Muscle of leg (tissue), 16 donors: ENCODE measurements at places on chromosomes 6 and 20.

- DNase-seq: peak; percentile 60
These were observed 148.1 kb downstream of the ZDHHC14 start for GRCh38 chr6:157528931-157529653.

DNA sequence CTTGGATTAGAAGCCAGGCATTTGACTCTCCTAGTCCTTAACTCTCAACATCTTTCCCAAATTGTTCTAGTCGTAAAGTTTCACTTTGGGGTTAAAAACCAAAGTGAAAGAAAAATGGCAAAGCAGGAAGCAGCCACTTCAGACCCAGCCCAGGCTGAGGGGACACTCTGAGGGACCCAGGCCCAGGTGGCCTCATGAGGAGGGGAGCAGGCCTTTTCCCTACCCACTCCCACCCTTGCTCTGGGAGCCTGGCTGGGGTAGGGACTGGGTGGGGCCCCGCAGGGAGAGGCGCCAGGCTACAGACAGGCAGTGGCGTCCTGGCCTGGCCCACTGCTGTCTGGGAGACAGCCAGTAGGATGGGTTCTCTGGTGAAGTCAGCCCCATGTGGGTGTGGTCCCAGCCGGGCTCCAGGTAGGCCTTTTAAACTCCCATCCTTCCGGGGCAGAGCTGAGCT is 68.7 kb upstream of the MYL9 start:
- DNase-seq: no peak

DNA sequence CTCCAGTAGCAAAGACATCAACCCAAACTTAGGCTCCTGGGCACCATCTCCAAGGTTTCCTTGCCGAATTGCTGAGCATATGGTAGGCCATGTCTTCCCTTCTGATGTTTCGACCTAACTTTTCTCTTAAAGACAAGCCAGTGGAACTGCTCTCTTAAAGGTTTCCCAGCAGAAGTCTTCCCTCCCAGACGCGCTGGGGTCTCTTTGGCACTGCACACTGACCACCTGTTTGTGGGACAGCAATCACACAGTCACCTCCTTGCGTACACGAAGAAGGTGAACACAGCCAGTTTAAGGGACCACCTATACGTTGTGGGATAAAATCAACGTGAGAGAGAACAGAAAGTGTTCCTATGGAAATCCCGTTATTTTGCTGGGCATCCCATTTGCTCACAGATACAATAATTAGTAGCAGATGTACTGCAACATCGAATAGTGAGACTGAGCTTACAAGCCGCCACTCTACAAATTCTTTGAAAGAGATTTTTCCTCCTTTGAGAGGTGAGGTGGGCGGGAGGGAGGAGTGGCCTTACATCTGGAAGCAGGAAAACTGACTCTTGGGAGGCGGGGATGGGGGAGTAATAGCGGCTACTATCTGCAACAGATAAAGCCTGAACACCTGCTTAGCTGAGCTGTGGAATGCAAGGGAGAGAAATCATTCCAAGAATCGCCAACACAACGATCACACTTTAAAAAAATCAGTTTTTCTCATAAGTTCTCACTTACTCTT is 9.9 kb downstream of the GRIK2 start:
- no peak for DNase-seq

DNA sequence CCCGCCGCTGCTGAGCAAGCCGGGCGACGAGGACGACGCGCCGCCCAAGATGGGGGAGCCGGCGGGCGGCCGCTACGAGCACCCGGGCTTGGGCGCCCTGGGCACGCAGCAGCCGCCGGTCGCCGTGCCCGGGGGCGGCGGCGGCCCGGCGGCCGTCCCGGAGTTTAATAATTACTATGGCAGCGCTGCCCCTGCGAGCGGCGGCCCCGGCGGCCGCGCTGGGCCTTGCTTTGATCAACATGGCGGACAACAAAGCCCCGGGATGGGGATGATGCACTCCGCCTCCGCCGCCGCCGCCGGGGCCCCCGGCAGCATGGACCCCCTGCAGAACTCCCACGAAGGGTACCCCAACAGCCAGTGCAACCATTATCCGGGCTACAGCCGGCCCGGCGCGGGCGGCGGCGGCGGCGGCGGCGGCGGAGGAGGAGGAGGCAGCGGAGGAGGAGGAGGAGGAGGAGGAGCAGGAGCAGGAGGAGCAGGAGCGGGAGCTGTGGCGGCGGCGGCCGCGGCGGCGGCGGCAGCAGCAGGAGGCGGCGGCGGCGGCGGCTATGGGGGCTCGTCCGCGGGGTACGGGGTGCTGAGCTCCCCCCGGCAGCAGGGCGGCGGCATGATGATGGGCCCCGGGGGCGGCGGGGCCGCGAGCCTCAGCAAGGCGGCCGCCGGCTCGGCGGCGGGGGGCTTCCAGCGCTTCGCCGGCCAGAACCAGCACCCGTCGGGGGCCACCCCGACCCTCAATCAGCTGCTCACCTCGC is 1.5 kb downstream of the ARID1B start:
- DNase-seq: peak; percentile 75

DNA sequence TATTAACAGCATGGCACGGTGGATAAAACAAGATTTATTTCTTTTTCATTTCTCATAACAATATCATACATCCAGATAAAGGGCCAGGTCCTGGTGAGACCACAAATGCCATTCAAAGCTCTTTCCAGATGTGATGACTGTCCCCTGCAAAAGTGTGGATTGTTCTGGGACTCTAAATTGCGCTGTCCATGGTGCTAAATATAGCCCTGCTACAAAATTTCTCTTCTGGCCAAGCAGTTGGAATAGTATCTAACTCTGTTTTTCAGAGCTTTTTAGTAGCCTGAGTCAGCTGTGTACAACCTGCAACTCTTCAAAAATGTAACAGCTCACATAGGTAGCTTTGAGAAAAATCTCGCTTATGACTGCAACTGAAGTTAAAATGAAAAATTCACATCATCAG is 115.8 kb downstream of the MANEA start:
- peak; percentile 4 for DNase-seq

- DNase-seq: no peak
These were observed 80.0 kb downstream of the EYS start for GRCh38 chr6:65627015-65627414.

DNA sequence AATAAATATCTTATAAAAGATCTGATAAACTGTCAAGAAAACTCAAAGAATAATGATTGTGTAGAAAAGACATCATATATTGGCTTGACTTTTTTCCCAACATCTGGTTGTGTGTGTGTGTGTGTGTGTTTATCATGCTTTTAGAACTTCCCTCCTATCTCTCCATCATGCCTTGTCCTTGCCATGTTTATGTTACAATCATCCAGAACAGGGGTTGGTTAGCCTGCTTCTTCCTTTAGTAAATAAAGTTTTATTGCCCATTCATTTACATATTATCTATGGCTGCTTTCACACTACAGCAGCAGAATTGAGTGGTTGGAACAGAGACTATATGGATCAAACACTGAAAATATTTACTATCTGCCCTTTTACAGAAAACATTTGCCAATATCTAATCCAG is 52.8 kb upstream of the RIPOR2 start:
- no peak for DNase-seq

GRCh38 chr6:117138425-117138824 is 126.9 kb upstream of the VGLL2 start:
- DNase-seq: peak; percentile 53

- DNase-seq: no peak
These were observed 1379.2 kb upstream of the DEFB115 start for GRCh38 chr20:29878281-29878741.

GRCh38 chr6:150183105-150183504 is 40.3 kb downstream of the PPP1R14C start:
- no peak for DNase-seq

- DNase-seq: no peak
These were observed 258.4 kb downstream of the PLCB1 start for GRCh38 chr20:8390500-8390899.

GRCh38 chr6:16742116-16742515 is 19.1 kb downstream of the ATXN1 start:
- no peak for DNase-seq

- DNase-seq: no peak
These were observed 10.9 kb upstream of the PGC start for GRCh38 chr6:41757931-41758640.

DNA sequence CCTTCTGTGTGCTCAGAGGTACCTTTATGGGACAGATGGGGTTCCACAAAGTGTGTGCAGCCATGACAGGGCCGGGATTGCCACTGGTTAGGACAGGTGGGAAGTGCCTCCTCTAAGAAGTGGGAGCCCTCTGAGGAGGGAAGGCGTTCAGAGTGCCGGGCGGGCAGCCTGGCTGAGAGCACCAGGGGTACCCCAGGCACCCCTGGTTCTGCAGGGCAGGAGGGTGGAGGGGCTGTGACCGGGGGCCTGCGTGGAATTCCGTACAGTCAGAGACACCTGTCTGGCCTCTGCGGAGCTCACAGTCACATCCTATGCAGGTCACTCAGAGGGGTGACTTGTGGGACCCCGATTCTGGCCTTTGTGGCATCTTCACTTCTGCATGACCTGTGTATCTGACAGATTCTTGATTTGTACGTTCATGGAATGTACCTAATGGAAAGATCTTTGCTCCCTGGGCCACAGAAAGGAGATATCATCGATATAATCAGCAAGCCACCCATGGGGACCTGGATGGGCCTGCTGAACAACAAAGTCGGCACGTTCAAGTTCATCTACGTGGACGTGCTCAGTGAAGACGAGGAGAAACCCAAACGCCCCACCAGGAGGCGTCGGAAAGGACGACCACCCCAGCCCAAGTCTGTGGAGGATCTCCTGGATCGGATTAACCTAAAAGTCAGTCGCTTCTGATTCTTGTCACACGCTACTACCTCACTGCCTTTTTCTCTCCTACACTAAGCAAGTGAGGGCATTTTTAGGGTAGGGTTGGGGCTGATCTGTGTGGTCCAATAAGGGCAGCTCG is 190.9 kb downstream of the SASH1 start:
- no peak for DNase-seq

GRCh38 chr6:132607544-132608233 is 16.4 kb downstream of the TAAR2 start:
- DNase-seq: no peak
